ENCODE measurements at places on chromosomes 7 and 10.

GRCh38 chr7:120272261-120272660, 714 bp upstream of the KCND2 start:
- no peak for DNase-seq

DNA sequence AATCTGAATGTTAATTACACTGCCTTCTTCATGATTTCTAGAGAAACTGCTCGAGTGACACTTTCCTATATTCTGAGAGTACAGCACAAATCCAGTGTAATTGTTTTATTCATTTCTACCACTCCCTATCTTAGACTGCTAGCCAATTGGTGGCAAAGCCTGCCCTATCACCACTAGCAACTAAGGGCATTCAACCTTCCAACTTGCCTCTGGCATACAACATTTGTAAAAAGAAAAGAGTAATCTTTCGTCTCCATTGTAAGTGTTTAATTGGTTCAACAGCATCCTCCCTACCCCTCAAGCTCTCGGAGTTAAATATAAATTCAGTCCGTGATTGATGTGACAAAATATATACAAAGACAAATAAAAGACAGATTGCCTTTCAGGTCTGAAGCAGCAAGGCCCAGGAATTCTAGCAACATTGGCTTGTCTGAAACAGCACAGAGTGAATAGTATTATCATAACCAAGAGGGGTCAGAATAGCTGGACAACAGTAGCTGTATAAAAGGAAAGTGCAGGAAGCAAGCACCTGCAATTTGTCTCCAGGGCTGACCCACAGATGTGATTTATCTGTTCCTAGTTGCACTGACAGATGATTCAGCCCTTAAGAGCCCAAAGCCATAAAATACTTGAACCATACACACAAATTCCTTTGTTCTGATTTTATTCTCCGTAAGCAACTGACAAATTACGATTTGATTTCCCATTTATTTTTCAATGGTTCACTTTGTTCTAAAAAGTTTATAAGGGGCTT, 47.6 kb upstream of the ANKRD1 start:
- no peak for DNase-seq

- DNase-seq = no peak
These were observed 481.6 kb downstream of the RPS24 start for GRCh38 chr10:78515038-78515872.

- no peak for DNase-seq
These were observed 21.0 kb upstream of the TSPAN14 start for GRCh38 chr10:80433134-80433533.

DNA sequence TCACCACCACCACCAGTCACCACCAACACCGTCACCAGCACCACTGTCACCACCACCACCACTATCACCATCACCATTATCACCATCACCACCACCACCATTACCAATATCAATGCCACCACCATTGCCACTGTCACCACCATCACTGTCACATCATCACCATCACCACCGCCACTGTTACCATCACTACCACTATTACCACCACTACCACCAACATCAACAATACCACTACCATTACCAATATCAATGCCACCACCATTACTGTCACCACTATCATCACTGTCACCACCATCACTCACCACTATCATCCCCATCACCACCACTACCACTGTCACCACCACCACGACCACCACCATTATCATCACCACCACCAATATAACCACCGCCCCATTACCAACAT, 14.0 kb upstream of the DENND2A start:
- DNase-seq = no peak

- no peak for DNase-seq
These were observed 8.9 kb upstream of the CUBN start for GRCh38 chr10:17138460-17139042.

DNA sequence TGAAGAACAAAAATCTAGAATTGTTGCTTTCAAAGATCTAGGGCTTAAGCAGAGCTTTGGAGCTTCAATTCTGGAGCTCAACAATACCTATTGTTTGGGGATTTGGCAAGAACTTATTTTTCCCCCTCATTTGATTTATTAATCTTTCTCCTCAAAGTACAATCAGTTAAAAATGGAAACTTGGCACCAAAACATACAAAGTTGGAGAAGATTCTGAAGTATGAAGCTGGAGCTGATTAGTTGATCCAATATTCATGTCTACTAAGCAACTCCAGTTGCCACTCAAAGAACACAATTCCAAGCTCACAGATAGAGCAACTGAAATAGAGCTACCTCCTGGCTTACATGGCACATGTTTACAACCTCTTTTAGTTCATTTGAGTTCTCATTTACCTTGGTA, 3.8 kb downstream of the FAM13C start:
- no peak for DNase-seq

DNA sequence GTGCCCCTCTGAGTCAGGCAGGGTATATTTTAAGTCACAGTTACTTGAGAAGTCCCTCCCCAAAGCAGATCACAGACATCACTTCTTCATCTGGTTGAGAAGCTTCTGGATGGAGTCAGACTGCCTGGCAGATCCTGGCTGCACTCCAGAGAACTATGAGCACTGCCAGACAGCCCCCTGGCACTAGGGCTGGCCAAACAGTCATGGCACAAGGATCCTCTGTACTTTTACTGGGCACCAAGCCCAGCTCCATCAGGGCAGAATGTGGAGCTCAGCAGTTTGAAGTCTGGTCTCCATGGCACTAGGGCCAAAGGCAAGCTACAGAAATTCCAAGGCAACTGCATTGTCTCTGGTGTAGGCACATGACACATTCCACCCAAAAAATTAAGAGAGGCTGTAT, 162.1 kb downstream of the NRG3 start:
- DNase-seq = no peak

GRCh38 chr7:74306004-74306729, 17.0 kb downstream of the CLIP2 start:
- DNase-seq = no peak

DNA sequence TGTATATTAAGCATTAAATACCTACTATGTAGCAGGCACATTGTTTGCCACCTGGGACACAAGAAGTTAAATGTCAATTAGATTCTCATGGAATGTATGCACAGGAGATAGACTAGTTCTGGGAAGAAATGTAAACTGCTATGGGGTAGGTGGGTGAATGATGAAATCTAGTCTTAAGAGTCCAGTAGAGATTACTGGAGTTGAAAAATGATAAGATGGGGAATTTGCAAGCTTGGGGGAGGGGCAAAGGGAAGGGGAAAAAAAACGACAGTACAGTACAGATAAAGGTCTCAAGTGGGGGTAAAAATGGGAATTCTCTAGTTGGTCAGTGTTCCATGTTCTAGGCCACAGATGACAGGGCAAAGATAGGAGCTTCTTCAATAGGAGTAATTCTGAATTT, 94.4 kb downstream of the ATE1 start:
- no peak for DNase-seq

DNA sequence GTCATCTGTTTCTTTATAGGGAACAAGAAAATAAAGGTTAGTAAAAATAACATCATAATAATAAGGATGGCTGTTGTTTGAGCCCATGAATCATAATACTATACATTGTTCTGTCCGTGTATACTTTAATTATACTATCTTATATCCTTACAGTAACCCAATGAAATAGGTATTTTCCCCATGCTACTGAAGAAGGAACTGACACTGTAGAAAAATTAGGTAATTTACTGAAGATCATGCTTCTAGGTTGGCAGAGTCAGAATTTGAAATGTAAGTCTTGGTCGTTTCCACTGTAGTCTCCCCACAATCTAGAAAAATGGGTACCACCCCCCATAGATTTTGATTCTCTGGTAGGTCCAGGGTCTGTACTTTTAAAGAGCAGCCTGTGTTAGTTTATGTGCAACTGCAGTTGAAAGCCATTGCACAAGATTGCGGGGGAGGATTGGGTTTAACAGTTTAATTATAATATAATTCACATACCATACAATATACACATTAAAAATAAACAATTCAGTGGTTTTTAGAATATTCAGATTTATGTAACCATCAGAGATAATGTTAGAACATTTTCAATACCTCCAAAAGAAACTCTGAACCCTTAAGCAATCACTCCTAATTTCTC, 47.7 kb downstream of the SHOC2 start:
- no peak for DNase-seq

- DNase-seq = no peak
These were observed 293.9 kb downstream of the SNX13 start for GRCh38 chr7:17646253-17646956.

DNA sequence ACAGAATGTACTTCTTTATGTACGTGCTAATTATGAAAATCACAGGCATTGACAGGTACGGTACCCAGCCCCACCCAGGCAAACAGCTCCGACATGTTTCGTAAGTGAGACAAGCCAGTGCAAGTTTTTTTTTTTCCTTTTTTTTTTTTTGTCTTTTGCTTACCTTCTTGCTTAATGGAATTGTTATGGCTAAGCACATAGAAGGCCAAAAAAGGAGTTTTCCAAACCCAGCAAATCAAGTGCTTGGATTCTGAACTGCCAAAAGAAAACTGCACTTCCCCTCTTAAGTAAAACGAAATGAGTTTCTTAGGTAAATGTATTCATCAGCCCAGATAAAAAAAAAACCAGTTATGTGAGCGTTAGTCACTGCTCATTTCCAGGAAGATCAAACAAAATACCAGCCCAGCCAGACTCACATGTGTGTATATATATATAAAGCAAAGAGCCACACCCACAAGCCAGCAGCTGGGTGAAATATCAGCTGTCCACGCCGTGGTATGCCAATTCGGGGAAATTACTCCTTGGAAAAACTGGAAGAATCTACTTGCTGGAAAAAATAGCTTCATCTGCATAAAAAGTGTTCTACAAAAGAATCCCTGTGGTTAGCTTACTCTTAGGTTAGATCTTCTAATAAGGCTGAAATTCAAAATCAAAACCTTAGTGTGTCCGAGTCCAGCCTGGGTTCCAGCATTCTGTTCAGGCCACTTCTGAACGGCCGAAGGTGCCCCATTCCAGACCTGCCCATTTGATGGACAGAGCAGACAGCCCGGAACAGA, 8.0 kb downstream of the KLF6 start:
- no peak for DNase-seq

DNA sequence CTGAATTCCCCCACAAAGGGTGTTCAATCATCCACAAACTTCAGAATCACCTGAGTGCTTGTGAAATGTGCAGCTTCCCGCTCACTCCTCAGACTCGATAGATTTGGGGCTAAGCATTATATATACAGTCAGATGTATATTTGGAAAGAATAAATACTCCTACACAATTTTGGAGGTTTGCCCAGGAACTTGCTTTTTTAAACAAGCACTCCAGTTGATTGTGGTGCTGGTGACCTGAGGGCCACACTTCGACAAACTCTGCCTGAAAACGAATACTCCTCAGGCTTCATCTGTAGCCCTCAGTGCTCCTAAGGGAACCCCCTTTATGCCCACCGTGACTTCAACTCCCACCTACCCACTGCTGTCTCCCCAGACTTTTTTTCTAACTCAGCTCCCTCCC, 211.6 kb downstream of the INHBA start:
- no peak for DNase-seq

GRCh38 chr10:124544711-124545110, 83.1 kb downstream of the LHPP start:
- DNase-seq = no peak

DNA sequence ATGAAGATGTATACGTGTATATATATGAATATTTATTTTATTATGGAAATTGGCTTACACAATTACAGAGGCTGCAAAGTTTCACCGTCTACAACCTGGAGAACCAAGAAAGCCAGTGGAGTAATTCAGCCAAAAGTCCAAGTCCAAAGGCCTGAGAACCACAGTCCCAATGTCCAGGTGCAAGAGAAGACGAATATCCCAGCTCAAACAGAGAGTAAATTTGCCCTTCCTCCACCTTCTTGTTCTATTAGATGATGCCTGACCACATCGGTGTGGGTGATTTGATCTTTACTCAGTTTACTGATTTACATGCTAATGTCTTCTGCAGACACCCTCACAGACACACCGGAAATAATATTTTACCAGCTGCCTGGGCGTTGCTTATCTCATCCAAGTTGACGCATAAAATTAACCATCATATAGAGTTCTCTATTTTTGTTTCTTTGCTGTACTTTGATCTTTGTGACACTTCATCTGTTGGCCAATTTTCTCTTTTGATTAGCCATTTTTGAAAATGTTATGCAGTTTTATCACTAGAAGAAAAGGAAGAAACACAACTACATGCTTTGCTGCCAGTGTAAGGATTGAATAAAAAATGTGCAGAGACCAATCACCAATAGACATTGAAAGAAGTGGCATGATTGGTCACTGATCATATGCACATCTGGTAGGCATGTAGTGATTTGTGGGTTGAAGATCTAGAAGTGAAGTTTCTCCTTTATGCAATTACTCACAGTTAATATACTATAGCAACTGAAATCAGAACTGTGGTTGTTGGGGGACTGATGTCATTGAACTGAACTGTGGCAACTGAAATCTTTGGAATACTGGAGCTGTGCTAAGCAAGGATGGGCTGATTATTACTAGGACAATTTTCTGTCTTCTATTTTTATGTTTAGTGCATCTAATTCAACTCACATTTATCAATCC, 68.5 kb downstream of the EPDR1 start:
- DNase-seq = no peak

GRCh38 chr10:116201670-116202430, 71.2 kb downstream of the GFRA1 start:
- DNase-seq = no peak

- DNase-seq = no peak
These were observed 63.5 kb downstream of the PRKAG2 start for GRCh38 chr7:151813445-151813844.

DNA sequence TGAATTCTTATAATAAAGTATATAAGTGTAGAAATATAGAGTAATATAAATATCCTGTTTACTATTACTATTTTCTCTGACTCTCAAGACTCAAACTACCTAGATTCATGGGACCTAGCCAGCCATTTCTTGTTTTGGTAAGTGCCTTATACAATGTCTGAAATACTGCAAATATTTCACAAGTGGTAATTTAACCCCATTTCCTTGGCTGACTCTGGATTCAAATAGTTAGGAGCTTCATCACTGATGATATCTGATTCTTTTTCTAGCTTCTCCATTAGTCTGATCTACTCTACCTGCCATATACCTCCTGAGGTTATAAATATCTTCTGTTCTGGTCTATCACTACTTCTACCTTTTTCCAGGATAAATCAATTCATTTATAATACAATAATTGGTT, 6.4 kb upstream of the RALA start:
- DNase-seq = no peak

- no peak for DNase-seq
These were observed 46.9 kb downstream of the AP3M1 start for GRCh38 chr10:74103560-74104258.

- no peak for DNase-seq
These were observed 26.8 kb downstream of the VSIR start for GRCh38 chr10:71746344-71747037.

Measured in stimulated activated CD4-positive, alpha-beta T cell treated with anti-CD3 and anti-CD28 coated beads, Interleukin-15, amount 100 ng/mL, for 1 hour (primary cell).